Activated effector memory CD4-positive, alpha-beta T cell treated with Interleukin-2 at 50 U/mL for 16 hours (primary cell): ENCODE measurements at places on chromosomes 6 and 20.

- DNase-seq: no peak
Observed at GRCh38 chr20:608970-609369, 1.1 kb downstream of the TCF15 start.

- DNase-seq: peak; percentile 19
Observed at GRCh38 chr6:159169193-159169555, at the start of gene FNDC1. TSS of gene FNDC1 (plus strand) at chr6:159169400. CDS start at chr6:159169597, 197 bp downstream.

DNA sequence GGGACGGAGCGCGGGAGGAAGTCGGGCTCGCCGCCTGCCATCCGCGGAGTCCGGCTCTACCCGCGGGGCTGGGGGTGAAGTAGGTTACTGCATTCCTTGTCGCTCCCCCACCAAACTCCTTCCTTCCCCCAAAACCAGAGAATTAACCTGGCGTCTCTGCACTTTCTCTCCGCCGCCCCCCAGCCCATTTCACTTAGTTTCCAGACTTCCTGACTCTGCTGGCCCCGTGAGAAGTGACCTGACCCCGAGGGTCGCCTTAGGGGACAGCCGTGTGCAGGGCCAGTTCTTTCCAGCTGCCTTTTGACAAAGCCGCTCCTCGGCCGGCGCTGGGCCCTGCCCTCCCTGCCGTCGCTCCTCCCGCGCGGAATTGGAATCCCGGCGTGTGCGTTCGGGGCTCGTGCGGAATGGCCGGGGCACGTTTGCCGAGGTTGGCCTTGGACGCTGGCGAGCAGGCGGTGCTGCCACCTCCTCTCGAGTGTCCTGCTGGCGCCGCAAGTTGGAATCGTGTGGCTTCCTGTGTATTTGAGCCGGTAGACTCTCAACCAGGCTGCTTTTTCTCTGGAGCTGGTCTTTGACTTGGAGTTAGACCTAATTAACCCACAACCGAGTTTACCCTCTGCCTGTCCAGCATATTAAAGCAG is 650 bp downstream of the DCBLD1 start:
- DNase-seq: no peak

DNA sequence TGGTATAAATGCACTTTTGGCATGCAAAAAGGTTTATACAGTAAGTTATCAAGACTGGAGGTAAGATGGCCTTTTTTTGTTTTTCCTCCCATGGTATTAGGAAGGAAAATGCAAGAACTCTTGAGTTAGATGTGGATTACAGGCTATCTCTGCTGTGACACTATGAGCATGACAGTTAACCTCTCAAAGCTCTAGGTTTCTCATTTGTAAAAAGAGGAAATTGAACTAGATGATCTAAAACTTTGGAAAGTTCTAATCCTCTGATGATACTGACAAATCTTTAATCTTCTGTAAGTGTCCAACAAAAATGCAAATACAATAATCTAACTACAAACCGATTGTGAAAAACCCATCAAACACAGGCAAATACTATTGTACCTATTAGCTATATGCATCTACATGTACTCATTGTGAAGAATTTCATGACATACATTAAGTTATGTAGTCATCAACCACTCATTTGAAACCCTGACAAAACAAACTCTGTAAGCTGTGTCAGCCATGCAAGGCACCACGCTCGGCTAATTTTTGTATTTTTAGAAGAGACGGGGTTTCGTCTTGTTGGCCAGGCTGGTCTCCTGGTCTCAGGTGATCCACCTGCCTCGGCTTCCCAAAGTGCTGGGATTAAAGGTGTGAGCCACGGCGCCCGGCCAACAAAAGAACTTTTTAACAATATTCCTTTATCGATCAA is 4.2 kb downstream of the CDK19 start:
- DNase-seq: no peak

- DNase-seq: no peak
Observed at GRCh38 chr6:16511040-16511660, 250.1 kb downstream of the ATXN1 start.

DNA sequence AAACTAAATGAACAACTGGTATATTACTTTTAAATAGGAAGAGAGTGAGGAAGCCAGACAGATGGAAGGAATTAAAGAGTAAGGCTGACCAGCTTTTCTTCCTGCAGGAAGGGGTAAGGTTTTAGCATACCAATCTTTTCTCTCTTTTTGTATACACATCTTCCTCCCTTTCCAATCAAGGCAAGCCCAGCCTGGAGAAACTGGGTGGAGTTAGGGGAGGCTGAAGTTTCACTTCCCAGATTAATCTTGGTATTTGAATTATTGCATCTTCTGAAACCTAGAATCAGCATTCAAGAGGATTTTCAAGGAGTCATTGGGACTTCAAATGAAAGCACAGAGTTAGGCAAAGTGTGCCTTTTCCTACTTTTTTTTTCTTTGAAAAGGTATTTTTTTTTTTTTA is 33.1 kb downstream of the TMEM14A start:
- no peak for DNase-seq

- no peak for DNase-seq
Observed at GRCh38 chr6:168496997-168497331, 56.0 kb downstream of the SMOC2 start.
